ENCODE measurements at places on chromosomes 4 and X.

DNA sequence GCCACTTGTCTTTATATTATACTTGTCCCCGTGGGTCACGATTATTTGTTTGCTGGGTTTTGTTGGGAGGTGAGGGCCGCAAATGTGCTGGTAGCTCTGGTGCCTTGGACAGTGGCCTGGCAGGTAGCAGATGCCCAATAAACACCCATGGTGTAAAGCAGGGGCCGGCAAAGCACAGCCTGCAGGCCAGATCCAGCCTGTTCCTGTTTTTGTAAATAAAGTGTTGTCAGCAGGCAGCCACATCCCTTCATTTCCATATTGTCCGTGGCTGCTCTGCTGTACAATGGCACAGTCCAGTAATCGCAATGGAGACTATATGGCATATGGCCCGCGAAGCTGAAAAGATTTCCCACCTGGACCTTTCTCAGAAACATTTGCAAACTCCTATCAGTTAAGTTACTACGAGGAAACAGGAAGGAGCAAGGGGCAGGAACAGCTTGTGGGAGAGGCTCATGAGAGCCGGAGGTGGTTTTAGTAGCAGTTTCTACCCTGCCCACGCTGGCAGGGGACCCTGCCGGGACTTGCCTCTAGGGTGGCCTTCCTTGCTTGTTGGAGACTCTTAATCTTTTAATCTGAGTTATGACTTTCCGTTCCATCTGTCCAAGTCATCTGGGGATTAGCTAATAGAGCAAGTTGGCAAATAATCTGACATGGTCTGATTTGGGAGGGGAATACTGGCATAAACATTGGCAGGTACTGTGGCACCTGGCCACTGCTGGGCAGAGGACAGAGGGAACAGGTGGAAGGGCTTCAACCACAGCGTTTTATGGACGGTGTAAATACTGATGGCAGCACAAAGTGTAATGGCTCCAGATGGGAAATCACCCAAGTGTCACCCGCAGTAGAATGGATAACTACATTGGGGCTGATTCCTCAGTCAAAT lies 19.6 kb downstream of the CLCN4 start:
- no peak for DNase-seq

- DNase-seq, result no peak
These were observed 326.8 kb upstream of the CPEB2 start for GRCh38 chr4:14675279-14675985.

DNA sequence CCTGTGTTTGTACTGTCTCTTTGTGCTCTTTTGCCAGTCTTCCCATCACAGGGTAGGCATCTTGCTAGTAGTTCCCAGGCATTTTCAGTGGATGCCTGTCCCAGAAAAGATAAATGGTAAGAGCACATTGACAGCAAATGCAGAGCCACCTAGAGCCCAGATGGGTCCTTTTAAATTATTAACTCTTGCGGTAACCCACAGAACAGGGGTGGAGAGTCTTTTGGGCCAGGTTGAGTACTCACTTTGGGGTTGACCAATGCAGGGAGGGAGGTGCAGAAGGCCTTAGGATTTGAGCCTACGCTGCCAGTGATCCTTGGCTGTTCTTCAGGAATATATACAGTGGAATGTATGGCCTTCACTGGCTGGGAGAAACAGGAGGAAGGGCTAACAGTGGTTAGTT lies 173.8 kb downstream of the MSN start:
- DNase-seq, result no peak

GRCh38 chr4:8915201-8916200 lies 43.9 kb upstream of the HMX1 start:
- no peak for DNase-seq

- DNase-seq, result no peak
These were observed 173.1 kb upstream of the USP9X start for GRCh38 chrX:40912166-40912565.

- DNase-seq, result no peak
These were observed 10.4 kb downstream of the HAUS7 start for GRCh38 chrX:153459986-153460385.

- peak; percentile 50 for DNase-seq
These were observed 9.9 kb downstream of the ARHGAP36 start for GRCh38 chrX:131067846-131068745.

DNA sequence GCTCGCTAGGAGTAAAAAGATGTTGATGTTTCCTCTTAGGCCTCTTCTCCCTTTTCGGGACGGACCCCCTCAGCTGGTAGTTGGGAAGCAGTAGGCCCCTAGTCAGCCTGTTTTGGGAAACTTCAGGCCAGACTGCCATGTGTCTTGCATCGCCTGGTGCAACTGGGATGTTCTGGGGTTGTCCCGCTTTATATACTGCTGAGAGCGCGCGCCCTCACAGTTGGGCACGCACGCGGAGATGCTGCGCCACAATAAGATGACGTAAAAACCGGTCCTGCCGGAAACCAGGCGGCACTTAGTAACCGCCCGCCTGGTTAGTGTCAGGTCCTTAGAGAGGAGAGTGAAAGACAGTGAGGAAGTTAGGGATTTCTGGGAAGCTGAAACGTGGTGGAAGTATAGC lies 231.3 kb upstream of the CT83 start:
- no peak for DNase-seq

DNA sequence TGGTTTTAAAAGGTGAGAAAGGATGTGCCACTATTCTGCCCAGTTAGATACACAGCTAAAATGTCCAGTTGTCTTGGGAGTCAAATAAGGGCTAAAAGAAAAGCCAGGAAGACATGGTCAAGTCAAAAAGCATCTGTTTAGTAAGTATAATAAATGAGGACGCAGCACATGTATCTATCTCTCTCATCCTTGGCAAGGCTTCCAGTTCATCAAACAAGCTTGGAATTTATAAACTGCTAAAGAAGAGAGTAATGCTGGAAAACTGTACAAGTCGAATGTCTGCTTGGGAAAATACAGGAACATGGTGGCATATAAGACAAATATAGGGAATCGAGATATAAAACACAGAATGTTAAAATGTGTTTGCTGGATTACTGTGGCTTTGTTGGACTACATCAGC lies 106.7 kb downstream of the GPC3 start:
- no peak for DNase-seq

DNA sequence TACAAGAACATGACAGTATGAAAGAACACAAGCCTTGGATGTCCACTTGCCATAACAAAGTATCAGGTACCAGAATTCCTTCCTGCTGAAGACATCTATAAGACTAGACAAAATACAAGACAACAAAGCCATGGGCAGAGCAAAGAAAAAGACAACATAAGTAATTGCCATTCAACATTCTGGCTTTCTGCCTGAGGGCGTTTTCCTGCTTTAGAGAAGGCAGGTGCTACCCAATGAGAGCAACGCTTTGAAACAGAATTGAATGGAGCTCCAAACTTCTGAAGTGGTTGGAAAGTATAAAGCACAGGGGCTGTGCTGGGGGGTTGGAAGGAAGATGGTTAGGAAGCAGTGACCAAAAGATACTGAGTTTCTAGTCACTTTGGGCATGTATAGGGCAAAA lies 30.1 kb downstream of the PDE5A start:
- DNase-seq, result no peak
